ENCODE measurements at places on chromosomes 13 and 19. TPM values are rescaled to one million over a fixed set of nuclear protein-coding genes. Genes with fewer than 3 reads are reported as not detected.

The GPR12 gene
- total RNA-seq = not detected

The OVOL3 gene
- total RNA-seq = not detected

The PRX gene
- total RNA-seq = 2.3 TPM

The CYP2B6 gene
- not detected for total RNA-seq

The SMAD9 gene
- 9.0 TPM for total RNA-seq

The SELENOV gene
- total RNA-seq = not detected

The AMER2 gene
- total RNA-seq = 0.03 TPM

The ERFL gene
- total RNA-seq = 0.19 TPM

The ATP12A gene
- not detected for total RNA-seq

The PCCA gene
- total RNA-seq = 53.6 TPM

The NUFIP1 gene
- 5.2 TPM for total RNA-seq

DNA sequence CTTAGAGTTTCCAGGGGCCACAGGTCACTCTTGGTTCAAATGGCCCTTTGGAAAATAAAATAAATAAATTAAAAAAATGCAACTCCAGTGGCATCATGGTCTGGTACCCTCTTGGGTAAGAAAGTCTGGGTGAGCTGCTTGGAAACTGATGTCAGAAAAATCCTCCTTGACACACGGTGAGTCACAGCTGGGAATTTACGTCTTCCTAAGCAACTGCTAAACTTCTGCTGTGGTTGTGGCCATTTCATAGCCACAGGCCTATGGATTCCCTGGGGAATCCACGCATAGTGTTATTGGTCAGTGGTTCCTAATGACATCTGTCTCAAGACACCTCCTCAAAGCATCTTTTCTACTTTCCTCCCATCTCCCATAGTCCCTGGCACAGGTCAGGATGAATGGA lies 220.8 kb downstream of the COG6 start:
- no peak for DNase-seq

DNA sequence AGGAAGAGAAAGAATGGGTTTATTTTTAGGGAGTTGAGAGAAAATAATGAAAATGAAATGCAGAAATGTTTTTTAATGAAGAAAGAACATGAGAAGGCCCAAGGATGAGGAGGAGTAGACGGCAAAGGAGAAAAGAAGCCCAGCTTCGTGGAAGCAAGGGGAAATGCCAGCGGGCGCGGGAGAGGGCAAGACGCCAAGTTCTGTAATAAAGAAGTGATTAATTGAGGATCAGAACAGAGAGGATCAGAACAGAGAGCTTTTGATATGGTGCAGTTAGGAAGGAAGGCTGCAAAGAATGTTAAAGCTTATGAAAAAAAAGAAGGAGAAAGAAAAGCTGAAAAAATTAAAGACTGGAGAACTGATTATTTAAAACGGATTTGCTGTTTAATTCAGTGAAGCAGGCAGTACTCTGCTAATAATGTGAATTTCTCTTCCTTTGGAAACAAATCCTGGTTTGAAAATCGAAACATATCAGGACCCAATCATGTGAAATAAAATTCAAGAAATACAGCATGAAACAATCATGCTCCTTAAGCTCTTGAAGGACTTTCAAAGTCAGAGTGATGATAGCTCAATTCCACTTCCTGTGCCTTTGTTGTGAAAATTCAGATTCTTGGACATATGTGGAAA lies 99.3 kb upstream of the SOX1 start:
- DNase-seq = no peak

- no peak for DNase-seq
Measured at GRCh38 chr13:74761801-74762757, 627.9 kb upstream of the KLF12 start.

DNA sequence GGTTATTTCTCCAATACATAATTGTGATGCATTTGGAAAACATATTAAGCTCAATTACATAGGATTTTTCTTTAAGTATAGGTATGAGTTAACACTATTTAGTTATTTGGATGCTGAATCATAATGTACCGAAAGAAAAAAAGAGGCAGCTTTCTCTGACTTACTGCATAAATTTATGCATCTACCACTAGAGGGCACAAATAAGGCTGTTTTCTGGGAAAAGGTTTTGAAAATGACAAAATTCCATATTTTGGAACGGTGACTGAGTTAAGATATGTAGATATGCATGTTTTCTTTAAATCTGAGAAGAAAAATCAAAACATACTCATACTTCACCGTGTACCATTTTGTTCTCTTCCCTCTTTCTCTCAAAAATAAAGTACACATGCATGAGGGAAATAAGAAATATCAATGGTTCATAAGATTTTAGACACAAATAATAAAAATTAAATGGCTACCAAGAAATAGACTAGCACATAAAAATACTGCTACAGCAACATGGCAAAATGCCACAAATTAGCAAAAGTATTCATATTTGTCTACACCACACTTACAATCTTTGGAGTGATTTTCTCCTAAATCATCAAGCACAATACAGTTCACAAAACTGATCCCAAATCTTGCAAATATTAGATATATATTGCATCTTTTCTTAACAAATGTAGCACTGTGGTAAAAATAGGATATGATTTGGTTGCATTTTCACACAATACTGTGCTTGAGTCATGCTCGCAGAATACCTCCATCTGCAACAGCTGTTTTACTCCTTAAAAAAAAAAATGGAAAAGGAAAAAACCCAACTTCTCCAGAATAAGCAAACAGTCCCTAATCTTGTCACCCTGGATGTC lies 260.0 kb downstream of the FGF14 start:
- DNase-seq = no peak

- DNase-seq = peak; percentile 24
Measured at GRCh38 chr13:111952814-111953213, 114.1 kb upstream of the SOX1 start.

- no peak for DNase-seq
Measured at GRCh38 chr19:1151037-1151724, 22.9 kb downstream of the SBNO2 start.

GRCh38 chr13:65488606-65489005 lies 1741.5 kb downstream of the PCDH9 start:
- no peak for DNase-seq

GRCh38 chr13:53089951-53090350 lies 61.3 kb downstream of the OLFM4 start:
- DNase-seq = no peak

- DNase-seq = no peak
Measured at GRCh38 chr13:24668511-24668910, 11.7 kb upstream of the ATP12A start.

GRCh38 chr19:24032651-24033050 lies 54.3 kb upstream of the ZNF254 start:
- no peak for DNase-seq

GRCh38 chr19:44757735-44758505 lies 9.4 kb downstream of the BCL3 start:
- peak; percentile 94 for DNase-seq

DNA sequence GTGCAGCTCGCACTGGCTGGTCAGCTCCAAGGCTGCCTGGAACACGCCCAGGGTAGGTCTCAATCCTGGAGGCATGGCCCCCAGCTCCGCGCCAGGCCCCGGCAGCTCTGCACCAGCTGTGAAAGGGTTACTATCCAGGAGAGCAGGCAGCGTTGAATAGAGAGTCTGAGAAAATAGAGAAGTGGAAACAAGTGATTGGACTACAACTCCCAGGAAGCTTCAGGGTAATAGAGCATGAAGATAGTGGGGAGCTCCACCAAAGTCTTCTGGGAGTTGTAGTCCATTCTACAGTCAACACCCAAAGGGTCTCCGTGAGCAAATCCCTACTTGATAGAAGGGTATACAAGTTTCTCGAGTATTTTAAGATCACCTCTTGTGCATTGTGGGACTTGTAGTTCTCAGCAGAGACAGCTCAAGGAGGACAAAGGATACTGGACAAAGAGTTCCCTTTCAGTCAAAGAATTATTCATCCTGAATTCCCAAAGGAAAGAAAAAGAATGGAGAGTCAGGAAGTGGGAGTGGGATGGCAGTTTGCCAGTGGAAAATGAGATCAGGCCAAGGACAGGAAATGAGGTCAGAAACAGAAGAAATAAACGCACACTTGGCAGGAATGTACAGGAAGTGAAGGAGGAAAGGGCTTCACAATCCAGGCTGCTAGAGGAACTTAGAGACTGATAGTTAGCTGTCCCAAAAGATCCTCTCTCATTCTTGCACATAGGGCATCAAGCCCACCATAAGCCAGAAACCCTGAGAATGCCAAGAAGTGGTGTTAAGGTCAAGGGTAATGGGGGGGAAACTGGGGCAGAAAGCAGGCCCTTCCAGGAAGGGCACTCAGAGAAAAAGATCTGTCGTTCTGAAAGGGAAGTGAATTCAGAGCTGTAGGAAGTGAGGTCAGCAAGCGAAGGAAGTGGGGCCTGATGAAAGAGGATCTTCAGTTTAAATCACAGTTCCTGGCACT lies 5.5 kb upstream of the MAMSTR start:
- DNase-seq = no peak

DNA sequence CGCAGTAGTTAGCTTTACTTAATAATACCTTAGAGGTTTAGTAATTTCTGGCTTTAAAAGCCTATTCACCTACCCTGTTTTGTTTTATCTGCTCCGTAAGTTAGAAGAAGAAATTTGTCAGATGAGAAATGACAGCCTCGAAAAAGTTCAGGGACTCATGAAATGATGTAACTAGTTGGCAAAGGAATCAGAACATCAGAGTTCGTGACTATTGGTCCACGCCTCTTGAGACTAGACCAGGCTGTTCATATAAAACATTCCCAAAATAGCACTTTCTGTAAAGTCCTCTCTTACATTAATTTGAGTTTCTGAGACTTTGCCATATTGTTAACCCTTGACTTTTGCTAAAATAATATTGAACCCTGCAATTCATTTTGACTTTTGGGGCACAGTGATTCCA lies 92.0 kb downstream of the HS6ST3 start:
- no peak for DNase-seq

DNA sequence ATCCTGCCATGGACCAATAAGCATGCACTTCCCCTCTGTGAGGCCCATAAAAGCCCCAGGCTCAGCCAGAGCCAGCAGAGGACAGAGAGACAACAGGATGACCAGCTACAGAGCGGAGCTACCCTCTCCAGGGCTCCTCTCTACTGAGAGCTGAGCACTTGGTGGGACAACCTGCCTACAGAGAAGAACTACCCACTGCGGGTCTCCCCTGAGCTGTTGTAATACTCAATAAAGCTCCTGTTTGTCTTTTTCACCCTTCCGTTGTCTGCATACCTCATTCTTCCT lies 7.5 kb upstream of the BAX start:
- DNase-seq = no peak

- DNase-seq = no peak
Measured at GRCh38 chr13:61277586-61278276, 137.9 kb downstream of the PCDH20 start.

- DNase-seq = no peak
Measured at GRCh38 chr13:48235341-48236135, 2.5 kb downstream of the ITM2B start.

GRCh38 chr19:46925548-46925950 lies 64.8 kb downstream of the ARHGAP35 start:
- DNase-seq = no peak

DNA sequence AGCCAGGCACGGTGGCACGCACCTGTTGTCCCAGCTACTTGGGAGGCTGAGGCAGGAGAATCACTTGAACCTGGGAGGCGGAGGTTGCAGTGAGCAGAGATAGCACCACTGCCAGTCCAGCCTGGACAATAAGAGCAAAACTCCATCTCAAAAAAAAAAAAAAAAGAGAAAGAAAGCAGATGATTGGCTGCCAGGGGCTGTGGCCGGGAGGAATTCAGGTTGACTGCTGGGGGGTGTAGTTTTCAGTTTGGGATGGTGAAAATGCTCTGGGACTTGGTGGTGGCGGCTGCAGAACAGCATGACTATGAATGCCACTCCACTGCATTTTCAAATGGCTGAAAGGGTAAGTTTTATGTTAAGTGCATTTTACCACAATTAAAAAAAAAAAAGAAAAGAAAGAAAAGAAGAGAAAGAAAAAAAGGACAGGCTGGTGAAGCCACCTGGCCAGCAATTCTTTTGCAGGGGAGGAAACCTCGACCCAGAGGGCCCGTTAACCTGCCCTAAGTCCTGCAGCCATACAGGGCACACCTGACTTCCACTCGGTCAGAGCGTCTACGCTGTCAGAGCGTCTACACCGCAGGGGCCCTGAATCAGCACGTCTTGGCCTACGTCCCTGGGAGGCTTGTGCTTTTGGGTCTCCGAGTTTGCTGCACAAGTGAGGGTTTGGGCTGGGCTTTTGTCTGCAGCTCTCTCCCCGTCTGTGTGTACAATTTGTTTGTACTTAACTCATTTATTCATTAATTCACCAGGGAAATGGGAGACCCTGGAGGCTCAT lies 3.6 kb downstream of the ISOC2 start:
- DNase-seq = no peak

GRCh38 chr19:37078717-37079032 lies 442 bp downstream of the ZNF420 start:
- no peak for DNase-seq

- peak; percentile 28 for DNase-seq
Measured at GRCh38 chr19:34475026-34475974, 6.3 kb upstream of the WTIP start.

DNA sequence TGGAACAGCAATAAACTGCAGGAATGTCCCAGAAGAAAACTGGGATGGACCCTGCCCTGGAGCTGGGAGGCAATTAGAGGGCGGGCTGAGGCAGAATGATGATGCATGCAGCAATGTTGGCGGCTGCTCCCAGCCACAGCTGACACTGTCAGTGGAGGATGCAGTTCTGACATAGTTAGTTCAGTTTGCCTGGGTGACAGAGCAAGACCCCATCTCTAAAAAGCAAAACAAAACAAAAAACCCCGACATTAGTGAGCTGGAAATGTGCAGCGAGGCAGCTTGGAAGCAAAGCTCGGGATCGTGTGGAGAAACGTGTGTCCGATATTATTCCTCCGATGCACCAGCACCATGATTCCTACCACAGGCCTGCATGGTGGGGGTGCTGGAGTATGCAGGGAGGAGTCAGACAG lies 110.1 kb upstream of the UQCRFS1 start:
- no peak for DNase-seq

DNA sequence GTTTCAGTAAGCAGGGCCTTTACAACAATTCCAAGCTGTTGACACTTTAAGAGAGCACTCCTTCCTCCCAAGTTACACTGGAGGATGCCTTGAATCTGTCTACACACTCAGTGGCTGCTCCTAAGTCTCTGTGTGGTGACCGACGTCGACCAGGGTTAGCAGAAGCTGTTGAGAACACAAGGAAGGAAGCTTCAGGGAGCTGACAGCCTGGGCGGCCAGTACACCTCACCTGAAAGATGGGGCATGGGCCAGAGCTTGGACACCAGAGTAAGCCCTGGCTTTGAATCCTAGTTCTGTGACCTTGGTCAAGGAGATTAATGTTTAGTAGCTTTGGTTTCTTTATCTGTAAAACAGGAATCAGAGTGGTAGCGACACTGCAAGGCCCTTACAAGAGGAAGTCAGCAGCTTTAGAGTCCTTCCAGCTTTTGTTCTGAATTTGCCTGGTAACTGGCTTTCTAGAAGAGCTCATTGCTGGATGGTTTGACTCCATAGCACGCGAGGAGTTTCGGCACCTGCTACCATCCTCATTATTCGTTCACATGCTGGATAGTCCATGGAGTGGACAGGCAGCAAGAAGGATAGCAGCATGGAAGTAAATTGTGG lies 214.2 kb downstream of the FGF9 start:
- no peak for DNase-seq

GRCh38 chr13:48446464-48446863 lies 33.6 kb upstream of the LPAR6 start:
- no peak for DNase-seq

All from mesenteric fat pad (tissue), 1 donor.